ENCODE measurements at places on chromosomes 5 and 9. TPM values are rescaled to one million over a fixed set of nuclear protein-coding genes. Genes with fewer than 3 reads are reported as not detected.

The CCNO gene
- total RNA-seq: 0.42 TPM

The PCDHA4 gene
- 0.32 TPM for total RNA-seq

The ZNF354B gene
- 13.4 TPM for total RNA-seq

The CCDC112 gene
- 6.4 TPM for total RNA-seq

The FBLL1 gene
- not detected for total RNA-seq

The GRXCR2 gene
- total RNA-seq: not detected

The WWC1 gene
- 0.97 TPM for total RNA-seq

The SPINK6 gene
- total RNA-seq: not detected

The ZDHHC11B gene
- total RNA-seq: 14.9 TPM

The DRD1 gene
- total RNA-seq: 0.29 TPM

The PTPDC1 gene
- 11.6 TPM for total RNA-seq

The FAM193B gene
- 36.5 TPM for total RNA-seq

The SOHLH1 gene
- total RNA-seq: not detected

GRCh38 chr5:29379619-29380018 is 1813.9 kb upstream of the CDH6 start:
- DNase-seq: no peak

- no peak for DNase-seq
Observed at GRCh38 chr5:75433814-75434506, 77.5 kb downstream of the CERT1 start.

DNA sequence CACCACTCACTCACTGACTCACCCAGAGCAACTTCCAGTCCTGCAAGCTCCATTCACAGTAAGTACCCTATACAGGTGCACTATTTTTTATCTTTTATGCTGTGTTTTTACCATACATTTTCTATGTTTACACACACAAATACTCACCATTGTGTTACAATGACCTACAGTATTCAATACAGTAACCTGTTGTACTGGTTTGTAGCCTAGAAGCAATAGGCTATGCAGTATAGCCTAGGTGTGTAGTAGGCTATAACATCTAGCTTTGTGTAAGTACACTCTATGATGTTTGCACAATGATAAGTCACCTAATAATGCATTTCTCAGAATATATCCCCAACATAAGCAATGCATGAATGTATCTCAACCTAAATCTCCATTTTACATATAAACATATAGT is 541.1 kb downstream of the NR2F1-AS1 start:
- DNase-seq: no peak

- peak; percentile 90 for DNase-seq
Observed at GRCh38 chr5:55172937-55173686, at the start of gene CDC20B. TSS of gene CDC20B (minus strand) at chr5:55173177. CDS start at chr5:55173000, 177 bp downstream.

- DNase-seq: peak; percentile 86
Observed at GRCh38 chr5:132677191-132677590, 3.4 kb downstream of the IL4 start.

DNA sequence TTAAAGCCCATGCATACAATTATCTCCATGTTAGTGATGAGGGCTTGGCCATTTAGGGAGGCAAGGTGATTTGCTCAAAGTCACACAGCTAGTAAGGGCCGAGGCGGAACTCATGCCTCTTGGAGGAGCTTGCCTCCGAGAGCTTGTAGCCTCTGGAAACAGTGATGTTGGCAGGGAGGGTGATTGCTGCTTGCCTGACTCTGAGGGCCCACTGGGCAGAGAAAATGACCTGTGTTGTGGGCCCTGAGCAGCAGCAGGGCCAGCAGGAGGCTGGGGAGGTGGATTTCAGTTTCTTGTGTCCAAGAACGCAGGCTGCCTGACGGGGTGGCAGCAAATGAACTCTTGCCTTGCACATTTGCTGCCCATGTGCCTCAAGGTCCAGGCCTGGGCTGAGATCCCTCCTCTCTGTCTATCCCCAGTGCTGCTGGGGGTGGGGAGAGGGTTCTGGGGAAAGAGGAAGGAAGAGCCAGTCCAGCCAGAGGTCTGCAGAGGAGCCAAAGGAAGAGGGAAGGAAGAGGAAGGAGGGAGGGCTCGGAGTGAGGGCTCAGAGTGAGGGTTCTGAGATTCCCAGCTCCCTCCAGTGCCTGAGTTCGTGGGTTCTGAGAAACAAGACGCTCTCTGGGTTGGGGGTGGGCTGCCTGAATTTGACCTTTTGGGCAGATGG is 16.2 kb upstream of the PTGS1 start:
- peak; percentile 76 for DNase-seq

DNA sequence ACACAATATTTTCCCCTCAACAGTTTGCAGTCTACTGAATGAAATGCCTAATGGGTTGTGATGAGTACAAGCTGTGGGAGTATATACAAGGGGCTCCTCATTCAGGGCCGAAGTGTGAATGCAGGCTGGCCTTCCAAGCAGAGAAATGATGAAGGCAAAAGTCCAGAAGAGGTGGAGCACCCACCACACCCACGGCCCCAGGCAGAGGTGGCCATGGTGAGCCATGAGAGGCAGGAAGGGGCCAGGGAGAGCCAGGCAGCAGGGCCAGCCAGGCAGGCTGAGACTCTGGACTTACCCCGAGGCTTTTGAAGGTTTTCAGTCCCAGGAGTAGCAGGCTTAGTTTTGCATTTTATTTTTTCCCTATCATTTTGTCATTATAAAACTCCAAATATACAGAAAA is 218.1 kb downstream of the AUH start:
- DNase-seq: no peak

DNA sequence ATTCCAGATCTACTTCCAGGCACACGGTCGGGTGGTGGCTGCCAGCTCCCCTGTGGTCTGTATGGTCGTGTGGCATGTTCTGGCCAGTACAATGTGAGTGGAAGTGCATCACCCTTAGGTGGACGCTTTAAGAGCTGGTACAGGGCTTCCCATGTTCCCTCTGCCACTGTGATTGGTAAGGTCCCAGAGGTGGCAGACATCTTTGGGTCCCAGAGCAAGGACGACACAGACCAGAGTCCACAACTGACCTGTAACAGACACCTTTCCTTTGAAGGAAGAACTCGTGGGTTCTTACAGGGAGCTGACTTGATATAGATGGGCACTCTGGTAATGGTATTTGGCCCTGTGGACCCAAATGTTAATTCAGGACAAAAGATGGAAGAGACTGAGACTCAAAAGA is 90.0 kb upstream of the GDNF start:
- DNase-seq: no peak

DNA sequence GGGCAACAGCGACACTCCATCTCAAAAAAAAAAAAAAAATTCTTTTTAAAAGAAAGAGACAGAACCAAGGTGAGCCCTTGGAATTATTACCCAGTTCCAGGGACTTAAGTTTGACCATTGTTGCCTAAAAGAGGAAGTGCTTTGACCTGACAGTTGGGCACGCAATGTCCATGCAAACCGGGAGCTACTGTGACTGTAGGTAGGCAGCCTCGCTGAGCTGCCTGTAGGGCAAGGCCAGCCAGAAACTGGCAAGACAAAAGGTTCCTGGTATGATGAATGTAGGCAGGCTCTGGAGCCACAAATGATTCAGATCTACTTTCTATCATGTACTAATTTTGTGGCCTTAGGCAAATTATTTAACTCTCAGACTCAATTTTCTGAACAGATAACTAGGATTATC is 334.8 kb upstream of the ZNF462 start:
- DNase-seq: no peak

DNA sequence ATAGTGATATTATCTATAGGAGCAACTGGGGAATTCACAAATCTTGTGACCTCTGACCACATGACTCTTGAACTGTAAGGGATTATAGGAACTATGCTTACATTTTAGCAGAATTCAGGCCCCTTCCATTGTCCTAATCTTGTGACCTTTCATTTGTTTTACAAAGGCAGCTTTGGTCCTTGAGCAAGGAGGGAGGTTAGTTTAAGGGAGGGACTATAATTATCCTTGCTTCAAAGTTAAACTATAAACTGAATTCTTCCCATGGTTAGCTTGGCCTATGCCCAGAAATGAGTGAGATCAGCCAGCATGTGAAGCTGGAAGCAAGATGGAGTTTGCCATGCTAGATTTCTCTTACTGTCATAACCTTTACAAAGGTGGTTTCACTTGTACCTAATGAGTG is 51.2 kb downstream of the TARS1 start:
- DNase-seq: no peak

GRCh38 chr9:94826644-94827410 is 100.3 kb downstream of the AOPEP start:
- no peak for DNase-seq

GRCh38 chr9:136725612-136726011 is 13.2 kb downstream of the DIPK1B start:
- no peak for DNase-seq

GRCh38 chr5:94361161-94361560 is 257.2 kb downstream of the KIAA0825 start:
- DNase-seq: no peak

GRCh38 chr5:134029156-134029555 is 24.4 kb upstream of the VDAC1 start:
- no peak for DNase-seq

DNA sequence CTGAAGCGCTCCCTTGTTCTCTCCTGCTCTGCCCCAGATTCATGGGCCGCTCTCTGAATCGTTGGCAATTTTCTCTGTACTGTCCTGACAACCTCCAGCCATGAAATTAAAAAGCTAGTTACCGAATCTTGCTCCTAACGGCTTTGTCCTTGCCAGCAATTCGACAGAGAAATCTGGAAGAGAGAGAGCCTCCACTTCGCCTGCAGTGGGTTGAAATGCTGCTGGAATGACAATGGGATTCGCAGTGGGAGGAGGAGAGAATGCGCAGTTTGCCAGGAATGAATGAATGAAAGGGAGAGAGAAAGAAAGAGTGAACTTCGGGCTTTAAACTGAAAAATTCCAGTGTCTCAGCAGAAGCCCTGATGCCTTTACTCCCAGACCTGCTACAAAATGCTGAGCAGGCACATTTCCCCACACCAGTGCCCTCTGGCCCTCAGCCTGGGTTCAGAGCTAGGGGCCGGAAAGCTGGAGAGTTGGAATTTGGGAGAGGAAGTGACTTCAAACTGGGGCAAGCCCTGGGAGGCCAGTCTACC is 11.5 kb upstream of the BOD1 start:
- DNase-seq: no peak

DNA sequence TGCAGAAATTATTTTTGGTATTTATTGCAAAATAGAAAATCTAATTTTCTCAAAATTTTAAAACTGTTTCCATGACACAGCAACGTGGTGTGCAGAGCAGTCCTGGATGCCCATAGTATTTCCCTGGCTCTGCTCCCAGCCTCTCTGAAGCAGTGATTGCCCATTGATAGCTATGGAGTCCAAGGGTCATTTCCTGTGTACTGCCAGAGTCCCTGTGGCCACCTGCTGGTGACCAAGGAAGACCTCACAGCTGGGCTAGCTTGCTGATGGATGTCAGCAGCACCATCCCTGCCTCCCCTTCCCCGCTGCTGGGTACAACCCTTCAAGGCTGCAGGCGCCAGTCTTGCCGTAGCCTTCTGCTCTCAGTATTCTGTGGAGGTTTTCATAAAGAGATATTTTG is 184.1 kb downstream of the DIRAS2 start:
- DNase-seq: no peak

GRCh38 chr9:96413302-96414221 is 4.6 kb downstream of the ZNF367 start:
- no peak for DNase-seq

All from posterior vena cava (tissue), 2 donors.